ENCODE measurements at places on chromosomes 2 and 18.

DNA sequence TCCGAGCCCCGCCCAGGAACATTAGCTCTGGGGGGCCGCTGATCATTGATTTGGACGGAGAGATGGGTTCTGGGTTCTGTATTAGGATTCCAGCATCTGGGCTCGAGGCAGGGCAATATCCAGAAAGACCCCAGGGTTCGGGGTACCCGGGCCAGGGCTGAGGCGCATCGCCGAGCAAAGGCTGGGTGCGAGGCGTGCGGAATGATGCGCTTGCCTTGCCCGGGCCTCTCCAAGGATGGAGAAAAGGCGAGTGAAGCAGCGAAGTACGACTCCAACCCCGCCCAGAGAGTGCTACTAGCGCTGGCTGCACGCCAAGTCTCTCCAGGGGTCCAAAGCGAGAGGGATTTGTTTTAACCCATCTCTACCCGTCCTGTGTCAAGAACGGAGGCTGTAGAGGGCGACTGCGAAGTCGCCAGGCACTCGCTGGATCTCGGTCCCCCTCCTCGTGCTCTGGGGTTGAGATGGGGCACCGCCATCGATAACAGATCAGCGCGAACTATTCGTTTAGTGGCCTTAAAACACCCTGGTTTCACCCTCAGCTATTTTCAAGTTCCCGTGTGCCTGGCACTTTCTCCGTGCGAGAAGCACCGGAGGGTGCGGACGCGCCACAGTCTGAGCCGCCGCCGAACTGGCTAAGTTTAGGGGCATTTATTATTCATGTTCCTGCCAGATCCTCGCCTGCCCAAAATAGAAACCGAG, 1.9 kb downstream of the ADCYAP1 start:
- DNase-seq = no peak

DNA sequence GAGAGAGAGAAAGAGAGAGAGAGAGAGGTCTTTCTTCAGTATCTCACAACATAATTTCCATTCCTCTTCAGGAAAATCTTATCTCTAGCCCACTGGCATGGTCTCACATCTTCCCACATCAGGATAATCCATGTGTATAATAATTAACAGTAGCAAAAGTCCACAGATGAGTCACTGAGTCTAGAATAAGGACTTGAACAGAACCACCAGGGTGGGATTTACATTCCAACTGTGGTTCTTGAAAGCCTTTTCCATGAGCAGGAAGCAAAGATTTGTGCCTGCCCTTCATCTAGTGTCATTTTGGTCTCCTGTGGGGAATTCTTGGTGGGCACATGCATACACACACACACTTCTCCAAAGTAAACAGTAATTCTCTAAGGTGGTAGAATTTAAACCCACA, 107.1 kb upstream of the TCF4 start:
- DNase-seq = no peak

GRCh38 chr2:61799099-61799498, 54.8 kb downstream of the FAM161A start:
- DNase-seq = no peak

GRCh38 chr2:182503886-182504285, 77.0 kb upstream of the PDE1A start:
- no peak for DNase-seq

Data from SJSA1 (cell line).